Liver (tissue), 10 donors: ENCODE measurements at places on chromosomes 1 and 21. TPM values are rescaled to one million over a fixed set of nuclear protein-coding genes. Genes with fewer than 3 reads are reported as not detected.

GRCh38 chr1:195715652-195716051 lies 892.6 kb downstream of the KCNT2 start:
- H3K27me3 ChIP-seq, result no peaks in the 10 kb centered on the region
- H3K4me1 ChIP-seq, result no peaks in the 10 kb centered on the region
- H3K36me3 ChIP-seq, result no peaks in the 10 kb centered on the region
- no peak overlapping the region for H3K27ac ChIP-seq

GRCh38 chr1:240363315-240363714 lies 248.6 kb downstream of the GREM2 start:
- no peaks in the 10 kb centered on the region for H3K4me1 ChIP-seq
- H3K36me3 ChIP-seq, result no peaks in the 10 kb centered on the region
- no peak for DNase-seq
- H3K27me3 ChIP-seq, result no peaks in the 10 kb centered on the region
- no peak overlapping the region for H3K27ac ChIP-seq

GRCh38 chr1:205316161-205316566 lies 5.4 kb downstream of the NUAK2 start:
- peaks cover 56% of the 10 kb centered on the region for H3K4me1 ChIP-seq
- no peaks in the 10 kb centered on the region for H3K27me3 ChIP-seq
- no peak for DNase-seq
- H3K27ac ChIP-seq, result no peak overlapping the region
- H3K36me3 ChIP-seq, result peaks cover 1% of the 10 kb centered on the region

GRCh38 chr1:105686874-105687690 lies 1369.4 kb upstream of the PRMT6 start:
- H3K27ac ChIP-seq, result no peak overlapping the region
- DNase-seq, result no peak

DNA sequence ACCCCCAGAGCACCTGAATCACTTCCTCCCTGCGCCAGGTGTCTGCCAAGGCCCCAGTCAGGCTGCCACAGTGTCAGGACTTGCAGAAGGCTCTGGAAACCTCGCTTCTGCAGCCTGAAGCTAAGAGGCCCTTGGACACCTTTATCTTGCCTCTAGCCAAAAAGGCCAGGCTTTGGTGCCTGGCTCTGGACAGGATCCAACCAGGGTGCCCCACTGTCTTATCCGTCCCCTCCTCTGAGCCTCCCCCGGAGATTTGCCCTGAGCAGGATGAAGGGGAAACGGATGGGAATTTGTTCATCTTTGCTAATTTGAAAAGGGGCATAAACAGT lies 12.8 kb upstream of the CLSTN1 start:
- H3K36me3 ChIP-seq, result no peaks in the 10 kb centered on the region
- no peaks in the 10 kb centered on the region for H3K27me3 ChIP-seq
- H3K4me1 ChIP-seq, result no peaks in the 10 kb centered on the region
- no peak overlapping the region for H3K4me3 ChIP-seq
- DNase-seq, result no peak

DNA sequence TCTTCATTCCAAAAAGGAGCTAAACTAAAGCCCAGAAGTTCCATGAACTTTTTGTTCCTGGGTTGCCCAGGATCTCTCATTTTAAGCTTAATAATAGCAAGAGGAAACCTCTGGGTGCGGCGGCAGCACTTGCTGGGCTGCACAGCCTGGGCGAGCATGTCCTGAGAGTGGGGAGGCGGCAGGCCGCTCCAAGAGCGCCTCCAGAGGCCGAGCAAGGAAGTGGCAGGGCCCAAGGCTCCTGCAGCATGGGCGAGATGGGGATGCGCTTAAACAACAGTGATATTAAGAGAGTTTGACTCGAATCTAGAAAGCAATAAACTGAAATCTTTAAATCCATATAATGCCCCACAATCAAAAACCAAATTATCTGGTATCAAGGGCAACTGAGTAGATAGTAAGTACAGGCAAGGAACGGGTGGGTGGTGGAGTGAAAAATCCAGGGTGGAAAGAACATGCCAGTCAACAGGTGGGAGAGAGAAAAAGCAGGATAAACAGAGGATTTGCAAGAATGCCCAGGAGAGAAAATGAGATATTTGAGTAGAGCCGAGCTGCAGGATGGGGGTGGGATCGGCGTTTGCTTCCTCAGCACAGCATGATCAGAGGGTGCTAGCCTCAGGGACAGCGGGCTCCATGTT lies 14.1 kb upstream of the TNR start:
- H3K4me3 ChIP-seq, result no peak overlapping the region
- H3K27me3 ChIP-seq, result no peaks in the 10 kb centered on the region

- no peaks in the 10 kb centered on the region for H3K36me3 ChIP-seq
- no peaks in the 10 kb centered on the region for H3K27me3 ChIP-seq
- DNase-seq, result no peak
- H3K4me1 ChIP-seq, result no peaks in the 10 kb centered on the region
- H3K4me3 ChIP-seq, result no peak overlapping the region
Observed at GRCh38 chr1:84254703-84255238, 46.7 kb upstream of the SAMD13 start.

- H3K27me3 ChIP-seq, result no peaks in the 10 kb centered on the region
- H3K36me3 ChIP-seq, result no peaks in the 10 kb centered on the region
- no peak overlapping the region for H3K4me3 ChIP-seq
- H3K27ac ChIP-seq, result no peak overlapping the region
Observed at GRCh38 chr21:37047079-37047478, 25.8 kb downstream of the PIGP start.

DNA sequence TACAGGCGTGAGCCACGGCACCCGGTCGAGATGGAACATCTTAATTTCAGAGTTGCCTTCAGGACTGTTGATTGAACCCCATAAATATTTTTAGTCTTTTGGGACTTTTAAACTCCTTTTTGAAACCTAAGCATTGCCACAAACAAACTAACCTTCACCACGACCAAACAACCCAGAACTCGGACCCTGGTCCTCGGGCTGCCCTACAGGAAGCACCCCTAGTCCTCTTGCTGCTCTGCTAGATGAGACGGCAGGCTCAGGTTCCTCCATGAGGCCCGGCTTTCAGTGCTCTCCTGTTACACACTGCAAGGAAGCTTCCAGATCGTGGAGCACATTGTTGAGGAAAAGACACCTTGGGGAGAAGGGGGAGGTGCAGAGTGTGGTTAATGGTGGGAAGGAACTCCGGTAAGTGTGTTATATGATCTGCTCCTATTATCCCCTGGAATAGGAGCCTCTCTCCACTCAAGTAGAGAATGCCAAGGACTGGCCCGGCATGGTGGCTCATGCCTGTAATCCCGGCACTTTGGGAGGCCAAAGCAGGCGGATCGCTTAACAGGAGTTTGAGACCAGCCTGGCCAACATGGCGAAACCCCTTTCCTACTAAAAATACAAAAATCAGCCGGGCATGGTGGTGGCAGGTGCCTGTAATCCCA lies 5.7 kb downstream of the EPHX1 start:
- H3K4me1 ChIP-seq, result peaks cover 39% of the 10 kb centered on the region
- DNase-seq, result no peak
- H3K36me3 ChIP-seq, result no peaks in the 10 kb centered on the region
- no peaks in the 10 kb centered on the region for H3K27me3 ChIP-seq
- H3K27ac ChIP-seq, result peak overlapping the region; percentile 40

DNA sequence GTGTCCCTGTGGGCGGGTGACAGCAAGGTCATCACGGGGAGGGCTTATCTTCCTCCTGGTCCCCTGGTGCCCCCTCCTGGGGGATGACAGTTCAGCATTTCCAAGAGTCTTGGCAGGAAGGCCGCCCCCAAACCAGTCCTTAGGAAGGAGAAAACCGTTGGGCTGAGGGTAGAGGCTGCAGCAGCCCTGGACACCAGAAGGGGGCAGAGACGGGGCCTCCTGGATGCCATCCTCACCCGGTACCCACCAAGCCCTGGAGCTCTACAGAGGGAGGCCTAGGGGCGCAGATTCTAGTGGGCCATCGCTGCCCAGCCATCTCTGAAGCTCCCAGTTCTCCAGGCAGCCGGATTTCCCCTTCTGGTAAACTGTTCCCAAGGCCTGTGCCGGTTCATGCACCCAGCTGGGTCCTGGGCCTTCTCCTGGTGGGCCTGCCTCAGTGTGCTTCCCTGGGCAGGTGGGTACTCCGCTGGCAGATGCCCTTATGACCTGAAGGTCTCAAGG lies 14.8 kb upstream of the ZNF669 start:
- H3K4me1 ChIP-seq, result no peaks in the 10 kb centered on the region
- no peak for DNase-seq
- H3K27ac ChIP-seq, result no peak overlapping the region
- H3K36me3 ChIP-seq, result no peaks in the 10 kb centered on the region

DNA sequence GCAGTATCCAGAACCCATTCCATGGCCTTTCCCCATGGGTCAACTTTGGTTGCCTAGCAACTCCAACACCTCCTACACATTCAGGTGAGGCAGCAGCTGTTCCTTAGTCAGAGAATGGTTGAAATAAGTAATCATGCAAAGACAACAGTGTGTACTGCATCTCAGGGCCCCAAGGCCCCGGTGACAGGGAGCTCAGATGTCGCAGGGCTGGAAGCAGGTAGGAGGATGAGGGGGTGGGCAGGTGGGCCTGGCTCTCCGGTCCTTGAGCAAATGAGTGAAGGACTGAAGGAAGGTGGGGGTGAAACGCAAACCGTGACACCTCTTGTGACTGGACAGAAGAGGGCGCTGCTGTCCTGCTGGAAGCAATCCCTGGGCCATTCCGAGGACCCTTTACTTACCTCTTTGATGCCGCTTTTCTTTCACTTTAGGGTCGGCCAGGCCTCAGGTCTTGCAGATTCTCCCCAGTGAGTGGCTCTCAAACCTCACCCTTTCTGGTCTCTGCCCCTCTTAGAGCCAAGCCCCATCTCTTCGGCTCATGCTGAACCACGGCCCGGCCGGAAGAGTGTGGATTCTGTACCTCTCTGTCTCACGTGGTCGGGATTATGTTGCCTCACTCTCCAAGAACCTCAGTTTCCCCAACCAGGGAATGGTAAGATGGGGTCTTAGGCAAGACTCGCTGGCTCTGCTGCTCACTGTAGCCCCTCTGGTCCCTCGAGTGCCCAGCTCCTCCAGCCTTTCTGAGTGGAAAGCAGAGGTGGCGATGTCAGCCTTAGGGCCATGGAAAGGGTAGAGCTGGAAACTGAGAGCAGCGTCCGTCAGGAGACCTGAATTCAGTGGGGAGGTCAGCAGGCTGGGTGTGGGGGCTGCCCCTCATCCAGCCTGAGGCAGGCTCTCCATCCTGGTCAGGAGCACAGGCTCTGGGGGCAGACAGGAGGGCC lies 5.6 kb upstream of the KCNA10 start:
- H3K4me3 ChIP-seq, result no peak overlapping the region
- H3K36me3 ChIP-seq, result no peaks in the 10 kb centered on the region
- no peaks in the 10 kb centered on the region for H3K4me1 ChIP-seq
- no peak overlapping the region for H3K27ac ChIP-seq

DNA sequence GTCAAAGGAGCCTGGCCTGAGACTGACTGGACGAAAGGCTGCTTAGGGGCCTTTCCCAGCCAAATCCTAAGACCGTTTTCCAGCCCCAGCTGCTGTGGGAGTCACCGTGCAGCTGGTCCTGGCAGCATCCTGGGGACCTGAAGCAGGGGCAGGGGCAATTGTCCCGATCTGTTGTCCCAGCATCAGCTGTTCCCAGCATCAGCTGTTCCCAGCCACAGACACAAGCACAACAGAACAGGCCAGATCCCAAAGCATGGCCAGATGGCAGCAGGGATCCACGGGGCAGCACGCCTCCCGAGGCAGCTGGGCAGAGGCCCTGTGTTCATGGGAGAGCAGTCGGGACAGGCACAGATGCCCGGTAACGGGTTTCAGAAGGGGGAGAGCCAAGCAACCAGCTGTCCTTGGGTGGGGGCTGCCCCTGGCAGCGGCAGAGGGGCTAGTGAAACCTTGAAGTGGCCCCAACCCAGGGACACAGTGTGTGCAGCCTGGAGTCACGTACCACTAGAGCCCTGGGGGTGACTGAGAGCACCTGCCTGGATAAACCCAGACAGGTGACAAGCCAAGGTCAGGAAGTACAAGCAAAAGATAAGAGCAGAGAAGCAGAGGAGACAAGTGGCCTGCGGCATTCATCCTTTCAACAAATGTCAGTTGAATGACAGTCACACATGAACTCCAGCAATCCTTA lies 13.3 kb downstream of the CELA2B start:
- no peak for DNase-seq
- peaks cover 16% of the 10 kb centered on the region for H3K36me3 ChIP-seq
- no peaks in the 10 kb centered on the region for H3K27me3 ChIP-seq
- no peak overlapping the region for H3K27ac ChIP-seq
- no peaks in the 10 kb centered on the region for H3K4me1 ChIP-seq

DNA sequence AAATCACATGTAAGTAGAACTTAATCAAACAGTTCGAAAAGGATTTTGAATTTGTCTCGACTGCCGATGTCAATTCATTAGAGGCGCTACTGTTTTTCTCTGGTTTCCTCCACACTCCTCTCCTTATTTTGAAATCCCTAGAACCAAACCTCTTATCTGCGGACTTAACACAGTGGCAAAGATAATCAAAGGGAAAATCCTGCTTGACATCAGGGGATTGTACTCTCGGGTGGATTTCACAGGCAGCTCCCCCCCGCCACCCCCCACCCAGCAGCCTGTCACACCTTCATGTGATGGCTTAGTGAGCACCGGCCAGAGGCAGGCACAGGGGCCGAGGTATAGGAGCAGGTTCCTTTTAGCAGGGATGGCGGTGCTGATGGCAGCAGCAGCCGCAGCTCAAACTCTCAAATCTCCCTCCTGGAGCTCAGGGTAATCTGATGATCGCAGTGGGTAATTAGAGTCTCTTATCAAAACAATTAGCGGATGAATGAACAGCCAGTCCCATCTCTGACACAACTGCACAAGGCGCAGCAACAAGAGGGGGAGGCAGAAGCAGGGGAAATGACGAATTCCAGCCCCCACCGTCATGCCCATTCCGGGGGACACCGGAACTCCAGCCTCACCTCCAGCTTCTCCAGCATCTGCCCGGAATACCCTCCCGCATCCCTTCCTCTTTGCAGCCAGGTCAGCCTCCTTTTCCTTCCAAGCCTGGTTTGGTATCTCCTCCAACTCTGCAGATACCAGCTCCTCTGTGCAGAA lies 80.3 kb downstream of the SSBP3 start:
- peak overlapping the region; percentile 19 for H3K27ac ChIP-seq
- no peak overlapping the region for H3K4me3 ChIP-seq
- no peaks in the 10 kb centered on the region for H3K27me3 ChIP-seq
- no peak for DNase-seq
- peaks cover 18% of the 10 kb centered on the region for H3K4me1 ChIP-seq
- H3K36me3 ChIP-seq, result peaks cover 4% of the 10 kb centered on the region

GRCh38 chr1:221157026-221157761 lies 278.0 kb downstream of the HLX start:
- H3K27ac ChIP-seq, result no peak overlapping the region
- no peaks in the 10 kb centered on the region for H3K27me3 ChIP-seq
- no peaks in the 10 kb centered on the region for H3K36me3 ChIP-seq
- H3K4me1 ChIP-seq, result no peaks in the 10 kb centered on the region

DNA sequence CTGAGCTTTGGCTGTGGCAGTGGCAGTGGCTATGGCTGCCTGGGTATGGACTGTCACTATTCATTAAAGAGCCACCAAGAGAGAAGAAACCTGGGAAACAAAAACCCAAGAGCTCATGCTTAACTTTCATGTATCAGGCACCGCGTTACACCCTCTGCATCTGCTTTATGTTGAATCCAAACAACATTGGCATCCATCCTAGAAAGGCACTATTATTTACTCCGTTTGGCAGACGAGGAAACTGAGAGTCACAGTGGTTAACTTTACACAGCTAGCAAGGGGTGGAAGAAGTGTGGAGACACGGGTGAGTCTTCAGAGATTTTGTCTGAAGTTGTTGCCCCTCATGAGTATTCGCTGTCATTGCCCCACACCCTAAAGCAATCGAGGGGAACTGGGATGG lies 63.8 kb downstream of the PLXNA2 start:
- no peak overlapping the region for H3K4me3 ChIP-seq
- DNase-seq, result no peak
- no peaks in the 10 kb centered on the region for H3K27me3 ChIP-seq
- no peak overlapping the region for H3K27ac ChIP-seq
- peaks cover 56% of the 10 kb centered on the region for H3K4me1 ChIP-seq
- H3K36me3 ChIP-seq, result no peaks in the 10 kb centered on the region

Gene RBM11
- polyA plus RNA-seq, result 0.13 TPM

Gene PPIAL4G
- not detected for polyA plus RNA-seq

Gene EPS8L3
- polyA plus RNA-seq, result 0.15 TPM

Gene RNU1-4
- polyA plus RNA-seq, result 16.7 TPM

Gene CELA3B
- not detected for polyA plus RNA-seq

Gene TRIM62
- polyA plus RNA-seq, result 0.60 TPM

Gene ELOA
- 20.9 TPM for polyA plus RNA-seq
